ENCODE measurements at places on chromosomes 3 and 15.

GRCh38 chr3:125375950-125376679 lies 990 bp upstream of the ZNF148 start:
- peak; percentile 18 for DNase-seq

DNA sequence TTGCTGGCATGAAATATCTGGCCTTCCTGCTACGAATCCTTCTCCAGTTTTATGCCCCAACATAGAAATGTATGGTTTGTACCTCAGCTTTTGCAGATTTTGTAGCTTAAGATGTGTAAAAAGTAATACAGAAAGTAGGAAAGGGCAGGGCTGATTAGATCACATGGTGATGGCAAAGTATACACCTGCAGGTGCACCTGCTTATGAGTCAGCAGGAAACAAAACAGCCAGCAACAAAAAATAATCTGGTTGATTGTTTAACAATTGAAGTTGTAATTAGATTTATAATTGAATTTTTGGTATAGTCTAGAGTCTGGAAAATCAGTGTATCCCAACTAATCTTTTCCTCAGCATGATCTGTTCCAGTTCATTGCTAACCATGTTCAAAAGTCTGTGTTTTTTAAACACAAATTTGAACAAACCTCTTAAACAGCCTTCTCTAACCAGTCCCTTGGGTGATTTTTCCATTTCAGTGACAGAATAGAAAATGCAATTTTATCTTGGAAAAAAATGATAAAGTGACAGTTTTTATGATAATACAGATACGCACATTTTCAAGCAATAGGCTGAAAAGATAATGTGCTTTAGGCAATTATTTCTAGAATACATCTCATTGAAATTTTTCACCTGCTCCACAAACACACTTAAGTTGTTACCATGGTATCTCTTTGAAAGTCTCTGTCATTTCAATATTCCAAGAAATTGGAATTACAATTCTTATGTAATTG lies 477.4 kb downstream of the NAALADL2 start:
- no peak for DNase-seq

GRCh38 chr3:44175070-44175469 lies 66.6 kb upstream of the TOPAZ1 start:
- no peak for DNase-seq

DNA sequence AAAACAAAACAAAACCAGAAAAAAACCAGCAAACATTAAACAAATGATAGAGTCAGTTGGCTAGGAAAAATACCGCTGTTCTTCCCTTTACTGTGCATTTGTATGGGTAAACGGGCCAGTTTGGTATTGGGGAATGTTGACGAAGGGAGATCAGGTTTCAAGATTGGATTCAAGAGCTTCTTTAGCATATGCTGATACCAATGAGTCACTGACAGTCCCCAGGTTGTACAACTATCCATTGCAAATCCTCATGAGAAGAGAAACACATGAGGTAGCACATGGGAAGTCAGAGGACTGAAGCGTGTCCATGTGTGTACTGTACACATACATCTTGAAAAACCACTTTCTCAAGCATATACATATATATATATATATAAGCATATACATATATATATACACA lies 25.6 kb downstream of the TIGIT start:
- peak; percentile 35 for DNase-seq

DNA sequence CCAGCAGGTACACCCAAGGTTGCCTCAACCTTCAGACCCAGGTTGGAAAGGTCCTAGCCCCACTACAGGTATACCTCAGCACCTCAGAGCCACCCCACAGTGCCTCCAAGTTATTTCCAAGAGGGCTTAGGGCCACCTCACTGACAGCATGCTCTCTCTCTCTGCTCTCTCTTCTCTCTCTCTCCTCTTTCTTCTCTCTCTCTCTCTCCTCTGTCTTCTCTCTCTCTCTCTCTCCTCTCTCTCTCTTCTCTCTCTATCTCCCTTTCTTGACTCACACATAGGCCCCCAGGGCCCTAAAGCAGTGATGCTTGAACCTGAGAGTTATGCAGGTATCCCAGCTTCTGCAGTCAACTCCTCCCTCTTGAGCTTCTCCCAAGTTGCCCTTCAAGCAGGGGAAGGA lies 4.2 kb downstream of the CAV3 start:
- no peak for DNase-seq

DNA sequence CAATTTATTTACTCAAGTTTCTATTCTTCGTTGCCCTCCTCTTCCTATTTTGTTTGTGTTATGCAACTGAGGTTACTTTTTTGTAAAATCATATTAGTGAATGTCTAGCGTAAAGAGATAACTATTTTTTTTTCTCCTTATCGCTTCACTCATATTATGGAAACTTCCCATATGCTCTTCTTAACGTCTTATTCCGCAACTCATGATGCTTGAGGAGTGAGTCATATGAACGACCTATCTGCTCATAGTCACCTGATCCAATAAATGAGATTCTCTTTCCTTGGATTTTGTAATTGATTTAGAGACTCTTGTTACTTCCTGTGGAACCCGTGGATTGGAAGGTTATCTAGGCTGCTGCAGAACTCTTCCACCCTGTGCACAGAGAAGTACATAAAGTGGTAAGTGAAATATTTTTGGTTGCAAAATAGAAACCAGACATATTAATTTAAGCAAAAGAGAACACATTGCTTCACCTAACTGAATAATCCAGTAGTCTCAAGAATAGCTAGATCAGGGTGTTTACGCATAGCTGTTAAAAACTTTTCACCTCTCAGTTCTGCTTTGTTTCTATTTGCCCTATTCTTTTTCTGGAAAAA lies 719.3 kb upstream of the SGO1 start:
- DNase-seq: peak; percentile 3

DNA sequence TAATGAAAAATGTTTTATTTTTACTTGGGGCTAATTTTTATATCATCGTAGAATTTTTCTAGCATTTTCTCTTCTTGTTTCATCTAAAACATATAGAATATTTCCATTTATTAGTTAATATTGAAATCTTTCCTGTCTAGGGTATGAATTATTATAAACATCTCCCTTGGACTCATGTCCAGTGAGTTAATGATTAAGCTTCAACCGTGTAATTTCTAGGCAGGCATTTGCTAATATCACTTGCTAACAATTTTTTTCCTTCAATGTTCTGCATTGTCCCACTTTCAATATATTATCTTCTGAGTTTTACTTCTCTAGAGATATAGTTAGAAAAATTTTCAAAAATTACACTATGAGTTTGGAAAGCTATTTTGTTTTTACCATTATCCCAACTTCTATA lies 1371.6 kb upstream of the EPHA6 start:
- no peak for DNase-seq

GRCh38 chr3:47017504-47018268 lies 38.2 kb downstream of the NBEAL2 start:
- no peak for DNase-seq

DNA sequence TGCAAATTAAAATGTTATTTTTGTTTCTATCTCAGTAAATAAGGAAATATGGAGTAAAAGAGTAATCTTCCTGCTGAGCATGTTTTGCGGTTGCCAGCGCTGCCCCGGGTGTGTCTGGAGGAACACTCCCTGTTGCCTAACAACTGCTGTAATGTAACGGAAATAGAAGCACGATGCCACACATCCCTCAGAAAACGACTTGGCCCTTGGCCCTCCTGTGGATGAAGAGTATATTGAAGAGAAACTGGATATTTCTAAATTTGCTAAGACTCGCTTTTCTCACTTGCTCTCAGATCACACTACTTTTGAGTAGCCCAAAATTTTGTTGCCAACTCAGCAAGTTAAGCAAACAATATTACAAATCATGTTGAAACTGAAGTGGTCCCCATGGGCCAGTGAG lies 18.9 kb downstream of the CX3CR1 start:
- peak; percentile 75 for DNase-seq

Data from adipocyte (in vitro differentiated cells).